ENCODE measurements at places on chromosomes 5 and 9.

DNA sequence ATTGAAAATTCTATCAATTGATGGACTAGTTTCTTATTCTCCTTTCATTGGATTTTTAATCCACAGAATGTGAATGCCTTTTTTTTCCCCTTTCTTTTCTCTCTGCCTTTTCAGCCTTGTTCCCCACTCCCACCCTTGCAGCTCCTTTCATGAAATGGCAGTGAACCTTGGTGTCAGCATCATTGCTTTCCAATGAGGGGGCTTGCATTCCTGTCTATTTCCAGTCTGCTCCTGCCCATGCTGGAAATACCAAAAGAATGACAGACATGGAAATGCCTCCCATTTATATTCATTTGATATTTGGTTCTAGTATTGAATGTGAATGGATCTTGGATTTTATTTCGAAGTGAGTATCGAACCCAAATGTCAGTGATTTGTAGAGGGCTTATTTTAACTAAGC, 162.7 kb upstream of the SGCD start:
- no peak for DNase-seq

- no peak for DNase-seq
These were observed 1290.8 kb upstream of the CDH9 start for GRCh38 chr5:28329176-28329575.

DNA sequence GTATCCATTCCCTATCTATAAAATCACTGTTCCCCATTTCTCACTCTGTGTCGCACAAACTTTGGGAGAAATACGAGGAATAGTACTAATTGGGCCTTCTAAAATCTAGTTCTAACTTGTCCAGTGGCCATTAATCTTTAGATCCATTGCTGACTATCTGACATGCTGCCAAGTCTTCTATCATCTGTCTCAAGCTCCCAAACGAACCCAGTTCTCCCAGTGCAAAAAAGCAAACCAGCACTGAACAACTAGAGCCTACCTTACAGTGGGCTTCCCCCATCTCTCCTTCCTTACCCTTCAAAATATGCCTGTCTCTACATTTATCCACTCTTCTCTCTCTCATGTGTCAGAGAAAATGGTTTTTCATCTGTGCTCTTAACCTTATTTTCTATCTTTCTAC, 3.2 kb upstream of the SPINK7 start:
- no peak for DNase-seq

- DNase-seq = no peak
These were observed 63.7 kb downstream of the SHOC1 start for GRCh38 chr9:111730937-111731567.

- DNase-seq = no peak
These were observed 13.7 kb upstream of the GRIA1 start for GRCh38 chr5:153476767-153477166.

DNA sequence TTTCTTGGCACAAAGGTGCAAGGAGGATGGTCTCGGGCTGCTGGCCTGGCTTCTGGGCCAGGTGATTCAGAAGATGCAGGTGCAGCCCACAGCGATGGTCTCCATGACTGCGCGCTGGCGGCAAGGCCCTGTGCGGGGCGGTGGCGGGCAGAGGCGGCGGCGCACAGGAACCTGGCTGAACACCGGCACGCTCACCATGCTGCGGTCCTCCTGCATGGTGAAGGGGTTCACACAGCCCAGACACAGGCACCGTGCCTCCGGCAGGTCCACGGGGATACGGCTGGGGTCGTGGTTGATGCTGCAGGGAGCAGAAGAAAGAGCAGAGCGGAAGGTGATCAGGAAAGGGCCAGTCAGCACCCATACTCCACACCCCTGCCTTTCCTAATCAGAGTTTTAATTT, 4.8 kb downstream of the IL17B start:
- no peak for DNase-seq

DNA sequence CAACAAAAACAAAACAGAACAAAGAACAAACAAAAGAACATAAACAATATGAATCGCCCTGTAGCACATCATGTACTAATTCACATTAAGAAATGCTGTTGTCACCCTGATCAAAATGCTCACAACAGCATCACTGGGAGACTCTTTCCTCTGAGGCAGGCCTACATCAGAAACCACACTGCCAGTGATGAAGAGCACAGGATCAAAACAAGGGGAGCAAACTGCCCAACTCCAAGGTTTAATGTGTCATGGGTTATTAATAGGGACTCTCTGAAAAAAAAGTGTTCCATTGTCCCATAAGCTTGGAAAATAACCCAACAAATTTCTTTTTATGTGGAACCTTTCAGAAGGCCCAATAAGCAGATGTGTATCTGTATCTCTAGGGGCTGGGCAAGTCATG, 74.2 kb downstream of the PTPN3 start:
- no peak for DNase-seq

DNA sequence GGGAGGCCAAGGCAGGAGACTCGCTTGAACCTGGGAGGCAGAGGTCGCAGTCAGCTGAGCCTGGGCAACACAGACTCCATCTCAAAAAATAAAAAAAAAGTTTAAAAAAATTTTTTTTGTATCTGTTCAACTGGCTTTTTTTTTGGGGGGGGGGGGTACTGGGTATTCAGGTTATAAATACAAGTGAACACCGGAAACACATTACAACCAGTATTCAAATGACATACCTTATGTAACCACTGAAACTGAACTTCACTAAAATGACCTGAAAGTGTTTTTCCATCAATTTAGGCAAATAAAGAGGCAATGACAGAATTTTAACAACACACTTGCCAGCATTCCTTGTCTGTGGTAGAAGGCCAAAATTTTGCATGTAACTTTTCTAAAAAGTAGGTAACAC, 33.5 kb downstream of the STRBP start:
- DNase-seq = no peak

DNA sequence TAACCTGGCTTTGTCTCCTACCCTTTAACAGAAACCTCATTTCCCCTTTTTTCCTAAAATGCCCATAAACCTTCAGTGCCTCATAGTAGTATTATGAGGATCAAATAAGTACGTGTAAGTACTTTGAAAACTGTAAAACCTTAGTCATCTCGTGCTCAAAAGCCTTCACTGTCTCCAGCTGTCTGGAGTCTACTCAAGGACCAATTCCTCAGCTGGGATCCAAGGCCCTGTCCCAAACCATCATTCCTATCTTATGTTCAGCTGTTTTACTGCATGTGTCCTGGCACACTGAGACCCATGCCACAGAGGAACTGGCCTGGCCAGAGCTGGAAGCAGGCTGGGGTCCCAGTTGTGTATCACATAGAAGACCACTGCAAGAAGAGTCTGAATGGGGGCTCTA, 15.9 kb downstream of the ADAMTSL1 start:
- DNase-seq = no peak

- DNase-seq = no peak
These were observed 2.3 kb downstream of the DENND4C start for GRCh38 chr9:19232823-19233194.

- no peak for DNase-seq
These were observed 65.5 kb upstream of the HSPA9 start for GRCh38 chr5:138640646-138641254.

DNA sequence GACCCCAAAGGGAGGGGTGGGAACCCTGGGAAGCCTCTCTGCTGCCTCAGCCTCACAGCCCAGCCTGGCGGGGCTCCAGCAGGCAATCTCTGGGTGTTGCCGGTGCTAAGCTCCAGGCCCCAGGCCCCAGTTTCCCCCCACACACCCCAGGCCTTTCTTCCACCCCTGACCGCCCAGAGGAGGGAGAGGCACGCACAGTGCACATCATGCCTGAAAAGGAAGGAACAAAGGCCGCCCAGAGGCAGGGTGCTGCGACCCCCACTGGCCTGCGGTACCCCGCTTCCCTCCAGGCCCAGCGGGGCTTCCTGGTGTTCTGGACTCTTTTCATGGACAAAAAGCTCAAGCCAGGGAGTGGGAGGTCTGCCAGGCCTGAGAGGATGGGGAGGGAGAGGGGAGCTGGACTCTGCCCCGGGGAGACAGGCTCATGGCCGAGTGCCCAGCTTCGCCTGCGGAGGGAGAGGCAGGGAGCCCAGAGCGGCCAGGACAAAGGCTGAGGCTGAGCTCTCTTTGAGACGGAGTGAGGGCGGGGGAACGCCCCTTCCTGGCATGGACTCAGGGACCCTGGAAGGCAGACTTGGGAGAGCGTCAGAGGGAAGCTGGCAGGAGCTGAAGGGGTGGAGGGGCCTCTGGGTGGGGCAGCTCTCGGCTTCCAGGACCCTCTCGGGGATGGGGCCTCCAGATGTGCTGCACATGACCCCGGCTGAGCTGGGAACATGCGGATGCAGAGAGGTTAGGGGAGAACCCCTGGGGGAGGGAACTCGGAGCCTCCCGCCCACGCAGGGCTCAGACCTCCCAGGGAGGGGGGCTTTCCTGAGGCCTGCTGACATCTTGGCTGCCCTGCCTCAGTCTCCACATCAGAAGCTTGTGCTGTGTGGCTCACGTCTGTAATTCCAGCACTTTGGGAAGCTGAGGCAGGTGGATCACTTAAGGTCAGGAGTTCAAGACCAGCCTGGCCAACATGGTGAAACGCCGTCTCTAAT, 1.8 kb upstream of the ENTPD2 start:
- no peak for DNase-seq

- no peak for DNase-seq
These were observed 103.3 kb downstream of the FBXL17 start for GRCh38 chr5:108278285-108279240.

GRCh38 chr9:23451802-23452418, 374.1 kb downstream of the ELAVL2 start:
- DNase-seq = no peak

- no peak for DNase-seq
These were observed 57.9 kb downstream of the TEX10 start for GRCh38 chr9:100294806-100295205.

- DNase-seq = no peak
These were observed 27.9 kb downstream of the CD274 start for GRCh38 chr9:5478206-5478605.

DNA sequence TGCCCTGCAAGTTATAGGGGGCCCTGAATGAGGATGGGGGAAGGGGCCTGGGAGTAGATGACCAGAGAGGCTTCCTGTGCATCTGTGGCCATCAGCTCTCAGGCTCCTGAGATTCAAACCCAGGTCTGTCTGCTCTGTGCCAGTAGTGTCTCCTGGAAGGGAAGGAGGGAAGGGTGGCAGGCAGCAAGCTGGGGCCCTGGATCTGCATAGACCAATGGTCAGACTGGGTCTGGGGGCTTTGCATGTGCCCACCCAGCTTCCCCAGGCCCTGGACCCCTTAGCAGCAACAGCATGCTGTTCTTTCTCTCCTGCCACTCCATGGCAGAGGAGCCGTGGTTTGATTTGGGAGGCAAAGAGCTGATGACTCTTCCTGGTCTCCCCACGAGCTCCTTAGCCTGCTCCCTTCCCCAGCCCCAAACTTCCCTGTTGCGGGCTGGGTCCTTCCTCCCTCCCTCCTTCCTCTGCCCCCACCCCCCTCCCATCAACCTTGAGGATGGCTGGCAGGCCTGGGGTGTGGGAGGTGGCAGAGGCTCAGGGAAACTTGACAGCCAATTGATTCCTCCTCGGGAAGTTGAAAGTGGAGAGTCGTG, 31.6 kb downstream of the DAB2IP start:
- DNase-seq = no peak

DNA sequence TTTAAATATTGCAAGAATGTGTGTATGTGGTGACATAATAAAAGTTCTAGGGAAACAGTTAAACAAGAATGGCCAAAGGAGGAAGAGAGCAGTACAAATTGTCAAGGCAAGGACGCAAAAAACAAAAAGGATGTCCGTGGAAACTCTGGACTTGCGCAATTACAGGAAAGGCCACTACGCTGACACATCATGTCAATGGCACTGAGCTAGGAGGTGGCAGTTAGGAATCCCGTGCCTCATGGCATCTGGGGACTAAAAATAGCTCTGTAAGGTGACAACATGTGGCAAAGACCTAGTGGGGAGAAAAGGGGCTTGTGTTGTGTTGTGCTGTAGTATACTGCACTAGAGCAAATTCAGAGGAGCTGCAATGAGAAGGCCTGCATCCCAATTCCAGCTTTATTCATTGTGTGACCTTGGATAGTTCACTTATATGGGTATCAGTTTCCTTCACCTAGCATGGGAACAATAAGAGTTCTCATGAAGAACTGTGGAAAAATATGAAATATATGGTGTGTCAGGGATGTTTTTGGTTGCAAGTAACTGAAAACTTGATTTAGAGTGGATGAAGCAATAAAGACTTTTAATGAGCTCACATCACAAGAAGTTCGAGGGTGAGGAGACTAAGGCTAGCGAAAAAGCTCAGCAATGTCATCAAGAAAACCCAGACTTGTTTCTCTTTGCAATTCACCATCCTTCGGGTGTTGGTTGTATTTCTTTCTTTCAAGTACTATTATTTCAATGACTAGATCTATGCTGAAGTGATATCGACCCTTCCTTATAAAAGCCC, 124.1 kb upstream of the STC2 start:
- DNase-seq = no peak

All from activated CD8-positive, alpha-beta memory T cell treated with anti-CD3 and anti-CD28 coated beads for 48 hours (primary cell).